ENCODE measurements at places on chromosomes 11 and 22.
A peak's percentile ranks its signal among the peaks of the same experiment; 100 is the strongest.

DNA sequence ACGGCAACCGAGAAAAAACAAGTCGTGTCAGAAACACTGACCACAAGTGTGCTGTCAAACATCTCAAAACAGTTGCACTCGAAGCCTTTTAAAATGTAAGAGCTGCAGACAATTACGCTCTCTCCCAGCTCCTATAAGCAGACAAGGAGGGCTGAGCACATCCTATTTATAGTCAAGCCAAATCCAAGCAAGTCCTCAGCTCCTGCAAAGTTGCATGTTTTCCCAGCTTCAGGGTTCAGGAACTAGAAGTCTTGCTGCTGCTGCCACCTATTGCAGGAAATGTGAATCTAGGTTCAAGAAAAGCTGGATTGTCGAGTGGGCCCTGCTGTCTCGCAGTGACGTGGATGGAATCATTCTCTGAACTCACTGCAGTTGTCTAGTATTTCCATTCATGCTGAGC, 15.5 kb downstream of the EFCAB6 start:
- peak; percentile 28 for DNase-seq

GRCh38 chr22:30675436-30675835, 7.8 kb upstream of the DUSP18 start:
- no peak for DNase-seq

DNA sequence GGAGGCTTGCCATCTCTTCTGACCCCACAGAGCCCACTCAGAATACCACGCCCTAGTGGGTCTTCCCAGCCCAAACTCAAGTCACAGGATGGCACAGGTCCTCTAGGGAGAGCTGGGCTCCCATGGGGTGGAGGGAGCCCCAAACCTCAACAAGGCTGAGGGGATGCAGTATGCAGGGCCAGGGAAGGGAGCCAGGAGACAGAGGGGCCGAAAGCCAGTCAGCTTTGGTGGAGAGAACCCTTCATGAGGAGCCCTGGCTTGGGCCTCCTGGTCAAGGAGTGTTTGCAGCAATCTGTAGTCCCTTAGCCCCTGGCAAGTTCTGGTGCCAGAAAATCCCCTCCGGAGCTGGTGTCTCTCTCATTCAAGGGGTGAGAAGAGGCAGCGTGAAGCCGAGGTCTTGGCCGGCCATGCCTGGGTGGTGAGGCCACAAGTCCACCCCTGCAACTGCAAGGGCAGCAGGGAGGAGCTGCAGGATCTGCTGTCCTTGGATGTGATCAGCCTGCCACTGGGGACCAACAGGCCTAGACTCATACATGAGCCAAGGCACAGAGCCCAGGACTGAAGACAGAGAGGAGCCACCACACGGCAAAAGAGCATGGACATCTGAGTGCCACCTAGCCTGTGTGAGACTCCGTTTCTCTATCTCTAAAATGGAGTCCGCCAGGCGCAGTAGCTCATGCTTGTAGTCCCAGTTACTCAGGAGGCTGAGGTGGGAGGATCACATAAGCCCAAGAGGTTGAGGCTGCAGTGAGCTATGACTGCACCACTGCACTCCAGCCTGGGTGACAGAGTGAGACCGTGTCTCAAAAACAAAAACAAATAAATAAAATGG, 24.1 kb downstream of the NEAT1 start:
- peak; percentile 28 for DNase-seq

DNA sequence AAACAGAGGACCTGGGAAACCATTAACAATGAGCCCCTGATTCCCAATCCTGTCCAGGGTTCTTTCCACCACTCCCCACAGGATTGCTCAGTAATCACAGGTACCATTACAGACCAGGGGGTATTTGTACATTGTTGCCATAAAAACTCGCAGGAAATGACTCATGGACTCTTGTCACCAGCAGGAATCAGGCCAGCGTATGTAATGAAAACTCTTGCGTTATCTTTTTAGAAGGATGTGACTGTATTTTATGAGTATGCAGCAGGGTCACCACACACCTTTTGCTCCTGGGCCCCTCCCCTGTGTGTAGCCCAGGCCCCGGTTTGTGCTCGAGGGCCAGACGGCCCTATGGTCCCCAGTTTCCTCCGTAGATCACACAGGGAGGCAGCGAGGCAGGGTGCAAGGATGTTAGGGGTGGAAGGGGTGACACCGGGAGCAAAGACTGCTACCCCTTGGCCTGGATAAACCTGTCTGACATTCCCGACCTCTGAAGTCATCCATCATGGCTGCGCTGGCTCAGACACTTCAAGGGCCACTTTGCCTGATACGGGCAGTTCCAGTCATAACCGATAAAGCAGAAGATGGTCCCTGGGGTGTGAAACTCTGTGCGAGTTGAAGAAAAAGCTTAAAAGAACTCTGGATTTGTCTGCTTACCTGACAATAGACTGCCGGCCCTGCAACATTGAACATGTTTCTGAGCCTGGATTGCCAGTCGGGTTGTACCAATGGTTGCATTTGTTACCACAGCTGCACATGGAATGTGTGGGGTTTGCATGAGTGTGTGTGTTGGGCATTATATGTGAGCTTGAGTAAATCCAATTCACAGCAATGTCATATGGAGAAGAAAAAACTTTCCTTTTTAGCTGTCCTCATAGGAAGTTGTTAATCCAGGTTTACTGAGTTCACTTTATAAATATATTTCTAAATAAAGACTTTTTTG, 56.9 kb downstream of the MICAL2 start:
- DNase-seq = peak; percentile 75

DNA sequence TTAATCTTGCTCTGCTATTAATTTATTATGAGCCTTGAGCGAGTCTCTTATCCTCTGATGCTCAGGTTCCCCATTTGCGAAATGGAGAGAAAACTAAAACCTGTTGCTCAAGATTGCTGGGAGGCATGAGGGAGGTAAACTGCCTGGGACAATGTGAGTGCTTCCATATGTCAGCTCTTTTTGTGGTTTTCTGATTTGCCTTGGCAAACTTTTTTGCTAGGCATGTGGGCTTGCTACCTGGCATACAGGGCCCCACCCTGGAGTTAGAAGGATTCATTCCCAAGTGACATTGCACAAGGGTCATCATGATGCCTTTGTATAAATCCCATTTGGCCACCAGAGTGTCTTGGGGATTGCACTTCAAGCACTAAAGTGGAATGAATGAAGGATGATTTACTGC, 22.4 kb downstream of the TSPAN18 start:
- no peak for DNase-seq
